Germinal center (tissue), 1 donor: ENCODE measurements at places on chromosomes 2 and 18.

DNA sequence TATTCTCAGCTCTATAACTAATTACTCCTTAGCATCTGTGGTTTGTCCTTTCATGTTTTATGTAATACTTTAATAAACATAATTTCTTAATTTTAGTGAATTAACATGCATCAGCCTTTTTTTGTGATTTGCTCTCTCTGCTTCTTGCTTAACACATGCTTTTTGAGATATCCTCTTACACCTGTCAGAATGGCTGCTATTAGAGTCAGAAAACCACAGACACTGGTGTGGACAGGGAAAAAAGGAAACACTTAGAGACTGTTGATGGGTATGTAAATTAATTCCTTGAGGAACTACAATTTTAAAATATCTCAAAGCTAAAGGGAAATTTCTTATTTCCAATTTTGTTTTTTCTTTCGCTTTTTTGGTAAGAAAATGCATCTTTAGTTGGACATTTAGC lies 549.0 kb downstream of the ZNF804A start:
- DNase-seq: no peak

DNA sequence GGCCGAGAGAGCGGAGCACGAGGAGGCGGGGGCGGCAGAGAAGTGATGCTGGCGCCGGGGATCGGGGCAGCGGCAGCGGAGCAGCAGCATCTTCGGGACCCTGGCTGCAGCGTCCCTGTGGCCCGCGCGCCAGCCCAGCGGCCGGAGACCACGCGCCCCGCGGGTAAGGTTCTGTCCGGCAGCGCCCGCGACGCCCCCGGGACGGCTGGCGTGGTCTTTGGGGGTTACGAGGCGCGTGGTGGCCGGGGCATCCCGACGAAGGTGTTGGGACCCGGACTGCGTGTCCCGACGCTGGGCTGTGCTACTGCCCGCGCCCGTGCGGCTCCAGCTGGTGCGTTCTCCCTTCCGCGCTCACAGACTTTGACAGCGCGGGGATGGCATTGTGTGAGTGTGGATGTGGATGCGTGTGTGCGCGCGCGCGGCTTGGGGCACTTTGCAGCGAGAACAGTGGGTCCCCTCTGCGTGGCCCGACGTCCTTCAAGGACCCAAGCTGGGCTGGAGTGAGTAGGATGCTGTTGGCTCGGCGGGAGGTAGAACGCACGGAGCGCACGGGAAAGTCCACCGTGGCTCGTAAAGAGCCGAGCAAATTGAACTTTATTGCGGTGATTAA lies 405.0 kb downstream of the XIRP2 start:
- peak; percentile 11 for DNase-seq

DNA sequence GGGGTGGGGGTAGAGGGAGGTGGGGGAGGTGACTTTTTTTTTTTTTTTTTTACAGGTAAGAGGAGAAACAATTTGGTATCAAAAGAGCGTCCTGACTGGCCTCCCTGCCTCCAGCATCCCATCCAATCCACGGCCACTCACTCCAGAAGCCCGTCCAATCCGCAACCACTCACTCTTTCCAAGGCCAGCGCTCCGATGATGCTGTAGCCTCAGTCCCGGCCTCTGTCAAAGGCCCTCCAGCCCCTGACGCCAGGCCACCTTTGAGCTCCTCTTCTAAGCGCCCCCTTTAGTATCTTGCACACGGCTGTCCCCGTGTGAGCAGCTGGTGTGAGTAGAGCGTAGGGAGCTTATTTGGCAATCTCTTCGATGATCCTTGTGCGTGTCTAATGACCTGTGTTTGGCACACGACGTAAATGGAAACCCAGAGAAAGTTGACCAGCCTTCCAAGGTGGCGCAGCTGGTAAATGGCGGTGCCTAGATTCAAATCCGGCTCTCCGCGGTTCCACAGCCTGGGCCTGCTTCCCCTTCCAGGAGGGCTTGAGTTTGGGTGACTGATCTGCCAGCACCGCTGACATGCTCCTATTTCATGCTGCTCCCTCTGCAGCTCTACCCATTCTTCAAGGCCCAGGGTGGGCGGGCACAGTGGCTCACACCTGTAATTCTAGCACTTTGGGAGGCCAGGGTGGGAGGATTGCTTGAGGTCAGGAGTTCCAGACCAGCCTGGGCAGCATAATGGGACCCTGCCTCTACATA lies 23.8 kb upstream of the PXDN start:
- no peak for DNase-seq

DNA sequence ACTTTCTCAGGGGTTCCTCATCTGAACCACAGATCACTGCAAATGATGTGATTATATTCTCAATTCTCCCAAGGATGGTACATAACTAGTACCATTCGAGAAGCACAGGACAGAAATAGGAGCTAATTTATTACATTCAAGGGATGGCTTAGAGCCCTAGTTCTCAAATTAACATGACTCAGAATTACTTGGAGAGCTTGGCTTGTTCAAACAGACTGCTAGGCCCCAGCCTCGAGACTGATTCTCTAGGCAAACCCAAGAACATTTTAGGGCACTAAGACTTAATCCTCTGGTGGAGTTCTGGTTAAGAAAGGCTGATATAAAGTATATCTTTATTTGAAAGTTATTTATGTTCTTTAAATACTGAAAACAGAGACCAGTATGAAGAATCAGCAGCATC lies 35.8 kb downstream of the HIBCH start:
- DNase-seq: no peak

DNA sequence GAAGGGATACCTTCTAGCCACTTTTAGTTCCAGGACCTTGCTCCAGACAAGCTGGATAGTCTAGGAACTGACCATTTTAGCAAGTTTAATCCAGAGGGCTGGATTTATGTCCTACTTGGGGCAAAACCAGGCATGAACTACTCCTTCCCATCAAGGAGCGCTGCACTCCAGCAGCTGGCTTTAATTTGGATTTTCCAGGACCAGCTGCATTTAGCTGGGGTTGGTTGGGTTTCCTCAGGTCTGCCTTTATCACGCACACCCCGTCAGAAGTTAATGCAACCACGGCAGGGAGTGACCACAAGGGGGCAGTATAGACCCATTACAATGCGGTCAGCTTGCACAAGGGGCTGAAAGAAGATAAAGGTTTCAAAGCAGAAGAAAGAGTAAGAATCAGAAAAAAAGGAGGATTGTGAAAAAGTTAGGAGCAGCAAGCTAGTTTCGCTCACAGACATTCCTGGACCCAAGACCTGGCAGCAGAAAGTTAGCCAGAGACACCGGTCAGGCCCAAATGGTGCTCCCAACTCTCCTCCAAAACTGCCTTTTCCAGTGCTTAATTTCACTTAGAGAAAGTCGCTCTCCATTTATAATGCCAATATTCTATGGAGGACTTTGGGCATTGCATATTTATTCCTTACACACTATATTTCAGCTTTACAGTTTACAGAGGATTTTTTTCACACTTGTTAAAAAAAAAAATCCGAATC lies 40.1 kb downstream of the SLC4A1AP start:
- DNase-seq: peak; percentile 81

GRCh38 chr2:113105047-113105785 lies 22.2 kb upstream of the IL1RN start:
- DNase-seq: no peak

DNA sequence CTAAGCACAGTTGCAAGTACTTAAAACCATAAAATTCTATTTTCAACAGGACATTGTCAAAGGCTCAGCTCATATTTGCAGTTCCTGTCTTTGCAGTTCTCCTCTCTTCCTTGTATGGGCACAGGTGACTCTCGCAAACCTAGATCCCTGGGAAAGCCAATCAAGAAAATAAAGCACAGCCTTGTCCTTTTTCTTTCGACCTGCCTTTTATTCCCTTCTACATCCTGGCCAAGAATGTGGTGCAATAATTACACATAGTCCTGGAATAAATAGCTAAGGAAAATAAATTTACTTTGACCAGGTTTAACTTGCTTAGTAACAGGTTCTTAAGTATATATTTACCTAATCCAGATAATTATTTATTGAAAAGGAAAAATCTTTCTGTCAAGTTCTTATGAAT lies 20.2 kb downstream of the ATG16L1 start:
- DNase-seq: no peak

DNA sequence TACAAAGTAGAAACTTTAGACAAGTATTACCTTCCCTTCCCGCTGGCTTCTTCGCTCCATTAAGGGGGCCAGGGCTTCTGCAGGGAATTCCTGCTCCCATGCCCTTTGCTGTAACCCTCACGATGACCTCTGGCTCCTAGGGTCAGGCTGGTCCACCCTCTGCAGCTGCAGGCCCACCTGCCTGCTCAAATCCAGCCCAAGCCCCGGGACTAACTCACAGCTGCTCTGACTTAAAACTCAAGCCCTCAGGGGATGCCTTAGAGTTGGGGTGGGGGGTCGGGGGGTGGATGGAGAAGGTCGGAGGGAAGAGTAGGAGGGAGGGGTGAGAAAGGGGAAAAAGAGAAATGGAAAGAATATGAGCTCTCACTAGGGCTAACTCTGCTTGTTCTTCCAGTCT lies 4.9 kb downstream of the IGFBP5 start:
- DNase-seq: no peak

DNA sequence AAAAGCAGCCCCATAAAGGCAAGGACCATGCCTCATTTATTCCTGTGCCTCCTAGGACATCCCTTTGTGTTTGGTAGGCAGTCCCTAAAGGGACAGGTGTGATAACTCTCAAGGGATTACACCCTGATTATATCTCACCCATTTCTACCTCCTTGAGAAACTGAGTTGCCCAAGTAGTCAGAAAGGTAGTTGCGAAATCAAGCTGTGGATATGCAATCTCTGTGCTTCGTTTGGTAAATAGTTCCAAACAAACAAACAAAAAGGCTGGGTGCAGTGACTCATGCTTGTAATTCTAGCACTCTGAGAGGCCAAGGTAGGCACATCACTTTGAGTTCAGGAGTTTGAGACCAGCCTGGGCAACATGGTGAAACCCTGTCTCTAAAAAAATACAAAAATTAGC lies 100.2 kb upstream of the ARL5A start:
- DNase-seq: no peak

DNA sequence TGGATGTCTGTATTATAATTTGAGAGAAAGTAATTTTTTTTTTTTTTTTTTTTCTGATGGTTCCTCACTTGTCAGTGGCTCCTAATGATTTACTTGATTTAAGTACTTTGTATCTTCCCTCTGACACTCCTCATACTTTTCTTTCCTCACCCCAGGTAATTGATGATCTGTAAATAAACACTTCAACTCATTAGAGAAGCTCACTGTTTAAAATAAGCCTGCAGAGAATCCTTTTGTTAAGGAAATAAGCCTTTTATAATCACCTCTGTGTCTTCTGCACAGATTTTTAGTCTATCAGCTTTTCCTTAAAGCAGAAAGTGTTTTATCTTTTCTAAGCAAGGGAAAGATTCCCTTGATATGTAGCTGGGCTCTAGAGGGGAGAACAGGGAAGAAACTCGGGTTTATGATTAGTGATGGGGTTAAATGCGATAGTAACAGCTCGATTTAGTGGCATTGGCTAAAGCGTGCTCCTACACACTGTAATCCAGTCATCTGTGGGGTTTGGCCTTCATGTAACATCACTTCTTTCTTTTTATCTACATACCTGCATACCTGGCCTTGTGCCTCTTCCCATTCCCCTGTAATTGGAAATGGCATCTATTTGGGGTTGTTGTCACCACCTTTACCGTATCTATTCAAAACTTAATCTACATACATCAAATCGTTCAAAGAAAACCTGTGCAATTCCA lies 60.1 kb upstream of the LRRTM1 start:
- DNase-seq: no peak

DNA sequence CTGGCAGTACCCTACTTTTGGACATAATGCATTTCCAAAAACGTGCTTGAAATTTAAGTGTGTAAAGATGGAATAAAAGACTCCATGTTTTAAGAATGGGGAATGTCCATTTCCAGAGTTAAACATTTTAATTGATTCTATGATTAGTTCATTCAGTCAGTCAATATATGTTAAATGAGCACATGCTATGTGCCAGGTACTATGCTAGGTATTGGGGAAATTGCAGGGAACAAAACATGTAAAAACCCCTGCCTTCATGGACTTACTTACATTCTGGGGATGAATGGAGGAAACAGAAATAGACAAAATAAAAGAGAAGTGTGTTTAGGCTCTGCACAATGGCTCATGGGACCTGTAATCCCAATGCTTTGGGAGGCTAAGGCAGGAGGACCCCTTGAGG lies 288.6 kb downstream of the MTX2 start:
- no peak for DNase-seq

DNA sequence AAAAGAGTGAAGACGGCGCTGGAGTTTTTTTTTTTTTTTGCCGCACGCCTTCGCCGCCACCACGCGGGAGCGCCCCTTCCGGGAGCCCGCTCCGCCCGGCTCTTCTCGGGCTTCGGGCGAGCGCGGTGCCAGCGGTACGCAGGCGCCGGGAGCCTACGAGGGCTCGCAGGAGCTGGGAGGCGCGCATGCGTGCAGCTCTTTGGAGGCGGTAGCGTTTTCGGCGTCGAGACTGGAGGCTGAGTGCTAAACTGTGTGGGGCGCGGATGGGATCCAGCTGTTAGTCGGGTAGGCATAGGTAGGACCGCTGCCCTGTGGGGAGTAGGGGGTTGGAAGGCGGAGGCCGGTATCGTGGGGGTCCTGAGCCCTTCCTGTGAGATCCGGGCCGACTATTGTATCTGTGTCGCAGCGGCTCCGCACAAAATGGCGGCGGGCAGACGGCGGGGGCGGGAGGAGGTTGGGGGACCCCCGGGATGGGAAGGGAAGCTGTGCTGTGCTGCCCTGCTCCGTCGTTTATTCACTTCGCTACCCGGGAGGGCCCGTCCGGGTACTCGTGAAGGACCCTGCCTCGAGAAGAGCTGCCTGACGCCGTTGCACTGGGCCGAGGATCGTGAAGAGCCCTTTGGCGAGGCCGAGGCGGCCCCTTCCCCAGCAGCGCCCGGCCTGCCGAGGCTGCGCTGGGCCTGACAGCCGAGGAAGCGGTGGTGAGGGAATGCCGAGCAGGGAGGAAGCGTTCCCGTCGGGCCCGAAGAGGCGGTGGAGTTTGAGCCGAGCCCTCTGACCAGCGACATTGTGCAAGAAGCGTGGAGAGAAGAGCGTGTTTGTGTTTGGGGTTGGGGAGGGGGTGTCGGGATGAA lies at the start of gene ZNF638:
TSS of gene ZNF638 (plus strand) at position 202 of the 854 bp plus-strand sequence. CDS start 17,173 bp downstream, outside the sequence.
- peak; percentile 97 for DNase-seq

DNA sequence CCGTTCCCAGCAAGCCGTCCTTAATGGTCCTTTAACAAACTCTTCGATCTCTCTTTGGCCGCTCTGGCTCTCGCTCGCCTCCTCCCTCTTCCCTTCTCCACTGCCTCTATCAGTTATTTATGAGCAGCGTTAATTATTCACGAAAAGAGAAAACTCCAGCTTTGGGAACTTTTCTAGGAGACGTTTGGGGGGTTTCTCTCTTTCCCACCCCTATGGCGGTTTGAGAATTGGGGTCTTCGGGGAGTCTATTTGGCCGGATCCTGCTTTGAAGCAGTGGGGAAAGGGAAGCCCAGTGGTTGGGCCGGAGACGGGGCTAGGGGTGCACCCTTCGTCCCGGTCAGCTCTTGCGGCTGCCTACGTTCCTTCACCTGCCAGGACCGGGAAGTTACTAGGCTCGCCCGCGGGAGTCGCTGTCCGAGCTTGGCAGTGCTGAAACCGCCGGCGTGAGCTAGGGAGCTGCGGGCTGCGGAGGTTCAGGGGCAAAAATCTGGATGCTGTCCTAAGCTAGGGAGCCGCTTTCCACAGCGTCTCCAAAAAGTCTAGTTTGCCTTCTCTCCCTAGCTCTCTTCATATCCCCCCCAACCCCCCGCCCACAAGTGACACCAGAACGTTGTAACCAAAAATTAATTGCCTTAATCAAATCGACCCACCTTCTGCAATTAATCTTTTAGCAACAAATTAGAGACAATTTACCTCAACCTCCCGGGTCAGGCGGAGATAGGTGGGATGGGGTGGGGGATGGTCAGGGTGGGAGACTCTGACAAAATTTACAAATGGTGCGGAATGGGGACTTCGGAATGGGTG lies 8.9 kb upstream of the SKOR2 start:
- DNase-seq: peak; percentile 47

GRCh38 chr18:49681387-49681786 lies 119.5 kb downstream of the LIPG start:
- no peak for DNase-seq

- no peak for DNase-seq
These were observed 40.1 kb downstream of the EPB41L3 start for GRCh38 chr18:5503740-5504139.
